ENCODE measurements at places on chromosomes 11 and 22.

GRCh38 chr22:39215070-39215396, 29.7 kb downstream of the PDGFB start:
- DNase-seq: no peak

DNA sequence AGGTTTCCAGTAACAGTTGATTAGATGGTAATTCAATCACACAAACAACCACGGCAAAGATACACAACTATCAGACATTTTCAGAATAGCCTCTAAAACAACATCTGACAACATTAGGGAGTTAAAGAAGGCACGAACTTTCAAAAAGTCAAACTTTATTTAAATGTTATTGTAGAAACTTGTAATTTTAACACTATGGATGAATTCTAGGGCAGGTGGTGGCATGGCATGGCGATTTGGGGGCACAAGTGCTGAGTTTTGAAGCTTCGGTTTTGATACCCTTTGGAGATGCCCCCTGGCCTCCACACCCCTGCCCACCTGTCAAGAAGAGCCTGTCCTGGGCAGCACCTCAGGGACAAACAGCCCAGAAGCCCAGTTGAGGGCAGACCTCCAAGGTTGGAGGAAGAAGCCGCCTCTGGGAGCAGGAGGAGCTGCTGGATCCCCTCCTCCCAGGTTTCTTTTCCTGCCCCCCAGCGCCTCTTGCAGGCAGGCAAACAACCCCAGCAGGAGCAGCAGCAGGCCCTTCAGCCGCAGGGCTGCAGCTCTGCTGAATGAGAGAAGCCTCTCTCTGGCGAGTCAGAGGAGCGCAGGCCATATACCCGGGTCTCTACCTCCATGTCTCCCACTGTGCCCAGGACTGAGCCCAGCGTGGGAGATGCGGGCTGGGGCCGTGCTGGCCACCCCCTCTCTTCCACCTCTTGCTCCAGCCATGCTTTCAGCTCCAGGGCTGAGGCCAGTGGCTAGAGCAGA, 102.1 kb upstream of the IGLL5 start:
- DNase-seq: no peak

GRCh38 chr22:44538051-44538450, 40.0 kb upstream of the RTL6 start:
- DNase-seq: no peak

DNA sequence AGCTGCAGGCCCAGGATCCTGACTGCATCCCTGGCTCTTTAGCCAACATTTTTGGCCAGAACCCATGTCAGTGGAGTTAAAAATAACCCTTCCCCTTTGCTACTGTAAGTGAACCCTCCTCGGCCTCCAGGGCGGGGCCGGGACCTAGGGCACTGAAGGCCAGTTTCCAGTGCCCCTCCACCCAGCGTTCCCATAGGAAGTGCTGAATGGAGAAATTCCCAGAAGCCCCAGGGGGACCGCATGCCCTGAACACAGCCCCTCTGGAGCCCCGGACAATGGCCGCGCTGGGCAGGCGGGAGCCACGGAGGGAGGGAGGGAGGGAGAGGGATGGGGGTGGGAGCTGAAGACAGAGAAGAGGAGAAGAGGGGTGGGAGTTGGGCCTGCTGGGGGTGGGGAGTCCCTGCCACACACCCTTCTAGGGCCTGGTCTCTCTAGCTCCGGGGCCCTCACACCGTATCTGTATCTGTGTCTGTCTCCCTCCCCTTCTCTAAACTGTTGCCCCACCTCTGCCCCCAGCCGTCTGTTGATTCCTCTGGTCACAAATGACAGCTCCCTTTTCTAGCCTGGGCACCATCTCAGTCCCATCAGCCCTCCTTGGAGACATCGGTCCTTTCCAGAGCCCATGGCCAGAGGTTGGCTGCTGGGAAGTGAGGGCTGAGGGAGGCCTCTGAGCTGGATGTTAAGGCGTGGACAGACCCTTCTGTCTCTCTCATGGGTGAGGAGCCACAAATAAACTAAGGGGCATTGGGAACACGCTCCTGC, 10.9 kb downstream of the PDGFB start:
- no peak for DNase-seq

GRCh38 chr11:33703234-33703633, 2.6 kb upstream of the C11orf91 start:
- DNase-seq: no peak

DNA sequence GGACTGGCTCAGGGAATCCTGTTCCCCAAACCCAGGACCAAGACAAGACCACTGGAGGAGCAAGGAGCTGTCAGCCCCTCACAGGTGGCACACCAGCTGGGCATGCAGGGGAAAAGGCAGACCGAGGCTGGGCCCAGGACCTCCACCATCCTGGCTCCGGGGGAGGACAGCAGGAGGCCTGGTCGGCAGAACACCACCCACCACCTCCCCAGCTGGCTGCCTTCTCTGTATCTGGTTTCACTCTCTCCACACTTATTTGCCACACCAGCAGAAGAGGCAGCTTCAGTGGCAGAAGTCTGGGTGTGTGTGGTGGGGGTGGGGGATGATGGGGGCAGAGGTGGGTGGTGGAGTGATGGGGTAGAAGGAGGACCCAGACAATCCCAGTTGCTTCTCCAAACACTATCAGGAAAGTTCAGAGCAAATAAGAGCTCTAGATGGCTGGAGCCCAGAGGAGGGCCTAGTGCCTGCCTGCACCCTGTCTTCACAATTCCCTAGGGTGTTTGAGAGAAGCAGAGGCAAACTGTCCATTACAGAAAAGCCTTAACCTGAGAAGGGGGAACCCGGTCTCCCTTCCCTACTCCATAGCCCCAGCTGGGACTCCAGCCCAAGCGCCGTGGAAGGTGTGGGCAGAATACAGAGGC, 51.9 kb upstream of the CDON start:
- no peak for DNase-seq

All from NCI-H187 treated with DMSO at 0.1 percent for 48 hours (cell line).